ENCODE measurements at places on chromosomes 5 and 9. TPM values are rescaled to one million over a fixed set of nuclear protein-coding genes. Genes with fewer than 3 reads are reported as not detected.
A peak's percentile ranks its signal among the peaks of the same experiment; 100 is the strongest.

- DNase-seq, result no peak
These were observed 132.9 kb upstream of the CHD1 start for GRCh38 chr5:99061711-99062110.

DNA sequence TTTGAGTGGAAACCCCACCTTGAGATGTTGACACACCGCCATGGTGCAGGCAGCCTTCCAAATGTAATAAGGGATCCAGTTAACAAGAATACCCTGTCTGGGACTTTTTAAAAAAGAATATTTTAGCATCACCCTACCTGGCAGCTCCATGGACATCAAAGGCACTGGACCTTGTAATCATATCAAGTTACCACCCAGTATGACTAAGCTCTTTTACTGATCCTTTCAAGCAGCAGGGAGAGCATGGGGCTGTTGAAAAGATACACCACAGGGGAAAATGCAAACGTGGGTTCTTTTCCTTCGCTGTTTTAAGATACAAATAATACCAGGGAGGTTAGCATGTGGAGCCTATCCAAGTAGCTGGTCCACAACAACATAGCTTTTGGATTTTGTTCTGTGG, 211.2 kb downstream of the SAXO1 start:
- no peak for DNase-seq

DNA sequence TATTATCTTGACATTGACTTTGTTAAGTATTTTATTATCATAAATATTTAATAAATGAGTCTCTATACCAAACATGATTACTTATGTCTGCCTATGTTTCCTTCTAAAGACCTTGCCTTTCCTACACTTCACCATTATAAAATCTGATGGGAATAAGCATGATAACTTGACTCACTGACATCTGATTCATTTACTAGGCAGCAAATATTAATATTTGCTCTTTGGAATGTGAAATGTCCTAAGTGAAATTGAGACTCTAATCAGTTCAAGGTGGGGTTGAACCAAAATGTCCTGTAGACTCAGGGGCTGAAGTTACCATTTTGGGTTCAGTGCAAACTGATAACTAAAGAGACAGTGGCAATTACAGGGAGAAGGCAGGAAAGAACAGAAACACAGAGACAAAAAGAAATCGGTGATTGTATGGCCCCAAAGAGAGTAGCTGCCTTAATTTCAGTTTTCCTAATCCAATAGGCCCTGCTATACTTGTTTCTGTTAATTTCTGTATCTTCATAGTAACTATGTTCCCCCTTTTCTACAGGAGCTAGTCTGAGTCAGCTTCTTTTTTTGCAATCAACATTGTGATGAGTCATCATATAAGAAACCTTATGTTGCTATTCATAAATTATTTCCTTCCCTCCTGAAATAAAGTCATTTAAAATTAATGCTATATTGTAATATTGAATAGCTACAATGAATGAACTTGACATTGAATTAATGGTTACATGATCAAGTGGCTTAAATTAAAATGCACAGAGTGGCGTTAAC, 296.8 kb downstream of the PDE4D start:
- DNase-seq, result no peak

- DNase-seq, result no peak
These were observed 40.1 kb downstream of the DCAF10 start for GRCh38 chr9:37840560-37841194.

DNA sequence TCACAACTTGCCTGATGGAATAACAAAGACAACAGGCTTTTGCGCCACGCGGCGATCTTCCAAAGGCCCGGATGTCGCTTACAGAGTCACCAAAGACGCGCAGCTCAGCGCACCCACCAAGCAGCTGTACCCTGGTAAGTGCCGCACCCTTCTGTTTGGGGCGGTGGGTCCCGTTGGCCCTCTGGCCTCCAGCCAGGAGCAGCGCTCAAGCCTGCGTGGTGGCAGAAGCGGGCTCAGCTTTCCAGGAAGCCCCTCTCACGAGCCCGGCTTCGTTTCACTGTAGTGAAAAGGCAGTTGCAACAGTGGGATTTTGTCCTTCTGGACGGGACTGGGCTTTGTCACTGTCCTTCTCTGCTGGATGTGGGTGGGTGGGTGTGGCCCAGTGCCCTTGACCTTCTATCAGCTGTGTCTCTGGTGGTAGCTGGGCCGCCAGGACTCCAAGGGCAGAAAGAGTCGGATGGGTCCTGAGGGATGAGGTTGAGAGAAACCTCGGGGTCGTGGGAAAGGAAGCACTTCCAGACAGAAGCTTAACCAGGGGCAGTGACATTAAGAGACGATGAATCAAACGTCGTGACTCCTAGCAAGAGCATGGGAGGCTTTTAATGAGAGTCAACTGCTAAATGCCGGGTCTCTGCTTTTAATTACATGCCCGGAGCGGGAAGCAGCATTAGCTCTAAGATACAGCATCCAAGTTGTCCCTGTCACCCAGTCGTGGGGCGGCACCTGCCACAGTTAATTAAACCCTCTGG, 49.5 kb downstream of the COL5A1 start:
- no peak for DNase-seq

DNA sequence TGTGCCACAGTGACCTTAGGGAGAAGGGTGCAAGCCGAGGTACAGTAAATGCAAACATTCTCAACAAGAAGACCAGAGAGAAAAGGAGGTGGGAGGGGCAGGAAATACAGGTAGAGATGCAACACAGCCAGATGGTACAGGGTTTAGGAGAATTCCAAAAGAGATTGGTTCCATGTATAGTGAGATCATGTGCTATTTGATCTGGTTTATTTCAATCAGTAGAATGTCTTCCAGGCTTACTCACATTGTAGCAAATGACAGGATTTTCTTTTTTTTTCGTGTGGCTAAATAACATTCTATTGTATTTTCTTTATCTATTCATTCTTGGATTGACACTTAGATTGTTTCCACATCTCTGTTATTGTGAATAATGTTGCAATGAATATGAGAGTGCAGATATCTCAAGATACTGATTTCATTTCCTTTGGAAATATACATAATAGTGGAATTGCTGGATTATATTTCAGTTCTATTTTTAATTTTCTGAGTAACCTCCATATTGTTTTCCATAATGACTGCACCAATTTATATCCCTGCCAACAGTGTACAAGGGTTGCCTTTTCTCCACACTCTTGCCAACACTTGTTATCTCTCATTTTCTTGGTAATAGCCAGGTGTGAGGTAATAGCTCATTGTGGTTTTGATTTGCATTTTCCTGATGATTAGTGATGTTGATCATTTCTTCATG, 107.8 kb upstream of the GAS1 start:
- no peak for DNase-seq

DNA sequence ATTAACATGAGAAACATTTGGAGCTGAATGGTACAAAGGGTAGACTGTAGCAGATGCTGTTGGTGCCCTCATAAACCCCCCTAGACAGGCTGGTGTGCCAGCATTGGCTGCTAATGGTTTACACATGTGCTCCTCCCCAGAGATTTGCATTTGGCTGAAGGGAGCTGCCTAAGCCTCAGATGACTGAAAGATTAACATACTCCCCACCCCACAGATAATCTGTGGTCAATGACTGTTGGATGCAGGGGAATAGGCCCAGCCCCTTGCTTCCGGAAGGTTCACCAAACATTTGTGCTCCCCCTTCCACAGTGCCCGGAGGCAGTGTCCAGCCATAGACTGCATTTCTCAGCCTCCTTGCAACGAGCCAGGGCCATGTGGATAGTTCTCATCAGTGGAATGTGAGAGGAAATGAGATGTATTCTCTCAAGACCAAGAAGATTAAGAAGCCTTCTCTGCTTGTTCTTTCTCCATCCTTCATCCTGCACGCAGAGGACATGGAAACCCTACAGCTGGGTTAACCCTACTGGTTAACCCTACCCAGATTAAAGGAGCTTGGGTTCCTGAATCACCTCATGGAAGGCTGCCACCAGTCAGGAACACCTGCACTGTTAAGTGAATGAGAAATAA, 79.6 kb downstream of the PHAX start:
- DNase-seq, result no peak

GRCh38 chr5:119740225-119740624, 110.9 kb downstream of the FAM170A start:
- DNase-seq, result no peak

DNA sequence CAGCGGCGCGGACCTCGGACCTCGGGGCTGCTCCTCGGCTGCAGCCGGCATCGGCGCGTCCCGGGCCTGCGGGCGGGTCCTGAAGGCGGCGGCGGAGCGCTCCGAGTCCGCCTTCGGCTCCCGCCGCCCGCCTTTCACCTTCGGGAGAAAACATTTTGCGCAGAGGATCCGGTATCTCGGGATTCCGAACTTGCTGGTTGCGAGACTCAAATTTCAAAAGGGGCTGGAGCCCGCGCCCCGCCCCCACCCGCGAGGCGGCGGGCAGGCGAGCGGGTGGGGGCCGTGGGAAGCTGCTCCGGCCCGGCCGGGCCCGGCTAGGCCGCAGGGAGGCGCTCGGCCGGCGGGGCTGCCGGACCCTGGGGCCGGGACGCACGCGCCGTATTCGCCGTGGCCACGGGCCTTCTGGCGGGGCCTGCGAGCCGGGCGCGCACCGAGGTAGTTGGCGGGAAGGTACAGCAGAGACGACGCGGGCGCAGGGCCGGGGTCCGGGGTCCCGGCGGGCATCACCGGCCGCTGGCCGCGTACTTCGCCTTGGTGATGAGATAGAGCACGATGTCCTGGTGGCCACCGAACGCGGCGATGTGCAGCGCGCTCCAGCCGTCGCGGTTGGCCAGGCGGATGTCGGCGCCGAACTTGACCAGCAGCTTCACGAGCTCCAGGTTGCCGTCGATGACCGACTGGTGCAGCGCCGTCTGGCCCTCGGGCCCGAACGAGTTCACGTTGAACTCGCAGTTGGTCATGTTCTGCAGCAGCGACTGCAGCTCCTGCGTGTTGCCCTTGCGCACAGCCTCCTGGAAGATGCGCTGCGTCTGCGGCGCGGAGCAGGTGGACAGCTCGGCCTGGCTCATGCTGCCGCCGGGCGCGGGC, 757 bp downstream of the NRARP start:
- DNase-seq, result peak; percentile 74

DNA sequence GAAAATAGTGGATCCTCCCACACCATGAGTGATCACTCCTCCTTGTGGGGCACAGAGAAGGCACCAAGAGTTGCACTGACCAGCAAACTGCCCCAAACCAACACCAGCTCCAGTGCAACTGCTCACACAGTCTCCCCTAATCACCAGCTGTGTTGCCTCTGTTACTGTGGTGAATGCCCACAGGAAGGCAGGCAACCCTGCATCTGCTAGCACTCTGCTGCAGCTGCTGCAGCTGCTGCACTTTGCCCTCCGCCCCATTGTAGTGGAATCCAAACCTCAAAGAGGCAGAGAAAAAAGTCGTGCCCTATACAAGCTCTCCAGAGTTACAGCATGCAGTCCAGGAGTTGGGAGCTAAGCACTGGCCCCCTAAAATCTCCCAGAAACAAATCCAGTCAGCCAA, 339.6 kb downstream of the TRIM36 start:
- no peak for DNase-seq

DNA sequence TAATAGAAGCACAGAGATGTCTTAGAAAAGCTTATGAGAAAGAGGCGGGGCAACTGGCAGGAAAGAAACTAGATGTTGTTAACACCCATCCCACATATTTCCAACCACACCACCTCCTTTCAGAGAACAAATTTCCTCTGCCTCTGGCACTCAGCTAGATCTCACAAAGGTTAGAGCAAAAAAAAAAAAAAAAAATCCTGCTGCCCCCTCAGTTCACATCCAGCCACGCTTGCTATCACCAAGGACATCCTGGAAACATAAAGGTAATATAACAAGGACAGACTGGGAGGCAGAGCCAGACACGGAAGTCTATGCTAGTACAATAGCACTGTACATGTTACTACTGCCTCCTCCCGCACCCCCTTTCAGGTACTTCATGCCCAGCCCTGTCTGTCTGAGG, 238.0 kb upstream of the PTGER4 start:
- DNase-seq, result no peak

DNA sequence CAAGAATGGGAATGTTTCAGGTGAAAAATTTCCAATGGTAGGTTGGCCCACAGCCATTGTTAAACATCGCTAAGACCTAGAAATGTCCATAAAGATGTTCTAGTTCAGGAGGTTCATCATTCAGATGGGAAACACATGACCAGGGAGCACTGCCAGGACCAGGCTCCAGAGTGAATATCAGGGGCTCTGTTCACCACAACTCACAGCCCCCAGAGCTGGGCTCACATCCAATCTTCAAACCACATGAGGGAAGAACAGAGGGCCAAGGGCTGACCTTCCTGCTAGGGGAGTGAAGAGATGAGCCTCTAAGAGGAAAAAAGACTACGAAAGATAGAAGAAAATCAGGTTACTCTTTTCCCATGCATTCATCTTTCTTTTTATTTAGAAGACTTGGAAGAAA, 205.8 kb downstream of the SEMA5A start:
- no peak for DNase-seq

DNA sequence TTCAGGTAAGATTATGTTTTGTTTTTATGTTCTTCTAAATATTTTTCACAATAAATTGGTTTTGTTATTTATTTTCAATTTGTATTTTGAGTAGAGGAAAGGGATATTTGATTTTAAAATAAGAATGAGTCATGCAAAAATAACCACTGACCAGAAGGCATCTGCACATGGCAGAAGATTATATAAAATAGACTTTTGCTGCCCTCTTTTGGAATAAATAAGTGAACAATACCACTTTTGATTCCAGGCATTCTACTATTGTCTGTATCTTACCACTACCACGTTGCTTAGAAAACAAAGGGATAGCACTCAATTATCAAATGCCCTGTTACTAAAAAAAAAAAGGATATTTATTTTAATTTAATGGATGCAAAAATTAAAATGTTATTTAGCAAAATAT, 227.3 kb upstream of the ITGA1 start:
- DNase-seq, result no peak

DNA sequence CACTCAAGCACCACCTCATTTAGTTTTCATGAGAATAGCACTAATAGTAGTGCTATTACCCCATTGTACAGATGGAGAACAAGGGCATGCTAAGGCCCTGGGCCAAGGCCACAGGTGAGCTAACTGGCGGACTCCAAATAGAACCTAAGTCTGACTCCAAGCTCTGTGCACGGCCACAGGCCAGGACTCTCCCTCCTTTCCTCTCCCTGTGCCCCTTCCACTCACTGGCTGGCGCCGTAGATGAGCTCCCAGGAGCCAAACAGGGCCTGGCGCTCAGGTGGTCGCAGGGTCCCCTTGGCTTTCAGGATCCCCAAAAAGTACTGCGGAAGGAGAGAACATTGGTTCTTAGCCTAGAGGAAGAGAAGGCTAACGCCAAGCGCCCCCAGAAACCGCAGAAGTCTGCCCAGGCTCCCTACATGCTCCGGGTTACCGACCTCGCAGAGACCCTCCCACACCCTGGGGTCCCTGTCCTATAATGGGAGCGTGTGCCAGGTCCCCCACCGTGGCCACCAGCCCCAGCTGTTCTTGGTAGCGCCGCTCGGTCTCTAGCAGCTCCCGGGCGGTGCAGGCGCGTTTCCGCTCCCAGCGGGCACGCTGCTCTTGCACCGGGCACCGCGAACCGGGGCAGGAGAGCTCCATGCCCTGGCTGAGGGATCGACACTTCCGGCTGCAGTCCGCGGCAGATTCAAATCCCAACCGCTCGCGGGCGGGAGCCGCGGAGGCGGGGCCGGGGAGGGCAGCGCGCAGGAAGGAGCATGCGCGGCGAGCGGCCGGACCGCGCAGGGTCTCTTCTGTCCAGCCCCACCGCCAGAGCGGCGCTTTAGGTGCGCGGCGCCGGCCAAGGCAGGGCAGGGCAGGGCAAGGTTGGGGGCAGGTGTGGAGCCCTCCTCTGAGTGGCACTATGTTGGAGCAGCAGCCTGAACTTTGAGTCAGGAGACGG, at the start of gene ARHGEF39:
ARHGEF39 (minus strand) TSS at position 665 of the 940 bp plus-strand sequence; CDS start at position 639, 26 bp downstream.
- DNase-seq, result peak; percentile 86

TAS2R1 gene
- total RNA-seq, result 0.85 TPM

MEIKIN gene
- total RNA-seq, result not detected

ZBTB26 gene
- 15.0 TPM for total RNA-seq

S1PR3 gene
- total RNA-seq, result 14.5 TPM

MZB1 gene
- total RNA-seq, result 14.8 TPM

RNF208 gene
- total RNA-seq, result 1.7 TPM

IFNA14 gene
- total RNA-seq, result not detected
